ENCODE measurements at places on chromosomes 4 and X.
A peak's percentile ranks its signal among the peaks of the same experiment; 100 is the strongest.

DNA sequence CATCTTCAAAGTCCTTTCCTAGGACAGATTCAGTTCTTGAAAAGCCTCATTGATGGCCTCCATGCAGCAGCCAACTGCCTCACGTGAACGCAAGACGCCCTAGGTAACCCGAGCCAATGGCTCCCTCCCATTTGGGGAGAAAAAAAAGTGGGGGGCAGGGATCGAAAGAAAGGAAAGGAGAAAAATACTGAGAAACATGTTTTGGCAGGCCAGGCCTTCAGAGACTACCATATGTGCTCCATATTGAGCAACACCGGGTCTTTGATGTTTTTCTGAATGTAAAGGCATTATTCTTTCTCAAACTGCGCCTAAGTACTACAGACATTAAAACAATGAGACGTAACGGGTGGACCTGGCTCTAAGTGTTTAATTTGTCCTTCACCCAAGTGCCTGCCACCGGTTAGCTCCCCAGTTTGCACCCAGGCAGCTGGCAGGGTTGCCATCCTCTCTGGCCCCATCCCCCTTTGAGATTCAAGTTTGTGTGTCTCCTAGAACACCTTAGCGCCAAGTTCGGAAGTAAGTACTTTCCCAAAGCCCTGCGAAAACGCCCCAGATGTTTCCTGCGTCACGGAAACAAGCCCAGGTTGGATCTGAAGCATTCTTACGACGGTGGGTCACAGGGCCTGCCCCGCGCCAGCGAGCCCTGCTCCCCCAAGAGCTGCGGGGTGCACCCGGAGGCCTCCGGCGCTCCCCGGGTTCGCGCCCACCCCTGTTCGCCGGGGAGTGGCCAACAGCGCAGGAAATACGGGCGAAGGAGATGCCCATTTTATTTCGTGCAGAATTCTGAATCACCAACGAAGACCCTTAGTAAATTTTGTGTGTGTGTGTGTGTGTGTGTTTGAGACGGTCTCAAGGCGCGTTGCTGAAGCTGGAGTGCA is 30.1 kb downstream of the HAND2 start:
- no peak for DNase-seq

- no peak for DNase-seq
Measured at GRCh38 chr4:152374153-152374552, 161.7 kb downstream of the FBXW7 start.

DNA sequence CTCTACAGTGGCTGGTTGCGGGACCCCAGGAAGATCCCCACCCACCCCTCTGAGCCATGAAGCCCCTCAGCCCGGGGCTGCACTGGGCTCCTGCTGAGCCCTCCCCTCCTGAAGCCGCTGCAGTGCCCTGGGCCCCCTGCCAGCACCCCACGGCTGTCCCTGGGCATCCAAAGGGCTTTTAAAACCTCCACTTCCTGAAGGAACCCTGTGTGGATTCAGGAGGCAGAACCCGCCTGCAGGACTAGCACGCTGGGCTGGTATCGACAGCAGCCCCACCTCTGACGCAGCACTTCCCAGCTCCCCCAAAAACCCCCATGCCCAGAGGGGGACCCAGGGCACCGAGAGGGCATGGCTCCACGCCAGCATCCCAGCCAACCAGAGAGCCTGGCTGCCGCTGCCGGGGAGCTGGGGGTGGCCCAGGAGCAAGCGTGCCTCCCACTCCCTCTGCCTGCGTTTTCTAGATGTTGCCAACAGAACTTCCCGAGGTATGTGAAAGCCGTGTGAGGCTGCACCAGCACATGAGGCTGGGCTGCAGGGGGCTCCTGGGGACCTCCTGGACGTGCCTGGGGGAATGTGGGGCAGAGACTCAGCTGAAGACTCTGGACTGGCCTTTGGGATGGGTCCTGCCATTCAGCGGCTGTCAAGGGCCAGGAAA is 6.3 kb downstream of the MXD4 start:
- no peak for DNase-seq

GRCh38 chrX:65837875-65838549 is 170.6 kb downstream of the MSN start:
- DNase-seq, result no peak

GRCh38 chrX:153897899-153898298 is 6.6 kb upstream of the AVPR2 start:
- DNase-seq, result no peak

GRCh38 chr4:155566354-155566753 is 100.3 kb upstream of the GUCY1A1 start:
- DNase-seq, result no peak

- DNase-seq, result no peak
Measured at GRCh38 chrX:137915466-137915865, 349.5 kb downstream of the ZIC3 start.

DNA sequence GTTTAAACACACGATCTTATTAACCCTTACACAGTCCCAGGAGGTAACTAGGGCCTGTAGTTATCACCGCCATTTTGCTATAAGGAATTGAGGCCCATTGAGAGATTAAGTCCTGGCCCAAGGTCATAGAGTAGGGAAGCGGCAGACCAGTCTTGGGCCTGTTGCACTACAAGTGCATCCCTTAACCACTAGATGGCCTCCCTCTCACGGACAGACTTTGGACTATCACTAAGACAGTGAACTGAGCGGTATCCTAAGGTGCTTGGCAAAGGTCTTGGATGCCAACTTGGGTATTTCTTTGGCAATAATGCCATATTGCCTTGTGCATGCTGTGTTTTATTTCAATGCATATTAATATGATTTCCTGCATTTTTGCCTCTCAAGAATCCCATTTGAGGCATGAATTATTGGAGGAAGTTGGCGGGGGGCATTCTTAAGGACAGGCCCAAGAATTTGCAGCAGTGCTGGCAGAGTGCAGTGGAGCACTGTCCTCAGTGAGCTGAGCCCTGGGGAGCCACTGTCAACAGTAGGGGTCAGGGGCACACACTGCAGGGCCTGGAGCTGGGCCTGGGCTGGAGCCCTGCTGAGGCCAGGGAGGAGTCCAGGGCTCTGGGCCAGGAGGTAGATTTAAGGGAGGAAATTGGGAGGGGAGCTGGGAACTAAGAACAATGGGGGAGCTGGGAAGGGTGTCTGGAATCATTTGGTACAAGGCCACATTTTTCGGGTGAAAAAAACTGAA is 147.4 kb downstream of the SMIM20 start:
- DNase-seq, result peak; percentile 30

GRCh38 chrX:126551306-126551705 is 1.3 kb downstream of the DCAF12L1 start:
- DNase-seq, result no peak
